ENCODE measurements at places on chromosomes 1 and 21.
A peak's percentile ranks its signal among the peaks of the same experiment; 100 is the strongest.

DNA sequence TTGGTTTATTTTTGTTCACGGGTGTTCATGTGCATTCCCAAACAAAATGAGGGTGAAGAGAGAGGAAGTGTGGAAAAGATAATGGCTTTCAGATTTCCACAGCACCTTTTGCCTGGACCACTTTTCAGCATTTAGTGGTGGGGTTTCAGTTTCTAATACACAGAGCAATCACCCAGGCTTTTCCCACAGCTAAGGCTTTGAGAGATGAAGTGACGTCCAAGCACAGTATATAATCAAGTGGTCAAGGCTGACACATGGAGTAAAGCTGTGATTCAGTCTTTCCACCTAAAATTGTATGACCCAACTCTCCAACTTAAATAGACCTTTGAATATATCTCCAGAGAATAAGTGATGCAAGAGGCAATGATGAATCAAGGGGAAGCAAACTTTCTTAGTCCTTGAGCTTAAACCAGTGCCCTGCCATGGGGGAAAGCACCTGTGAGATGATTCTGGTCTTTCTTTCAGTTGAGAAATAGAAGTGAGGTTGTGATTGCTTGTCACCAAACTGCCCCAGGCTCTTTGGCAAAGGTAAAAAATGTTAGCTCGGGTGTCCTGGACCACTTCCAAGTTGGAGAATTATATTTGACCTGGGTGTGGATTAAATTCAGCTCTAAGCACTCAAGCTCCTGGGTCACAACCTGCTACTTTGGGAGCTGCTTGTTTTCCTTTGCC is 2.4 kb upstream of the PIK3R3 start:
- no peak for DNase-seq

DNA sequence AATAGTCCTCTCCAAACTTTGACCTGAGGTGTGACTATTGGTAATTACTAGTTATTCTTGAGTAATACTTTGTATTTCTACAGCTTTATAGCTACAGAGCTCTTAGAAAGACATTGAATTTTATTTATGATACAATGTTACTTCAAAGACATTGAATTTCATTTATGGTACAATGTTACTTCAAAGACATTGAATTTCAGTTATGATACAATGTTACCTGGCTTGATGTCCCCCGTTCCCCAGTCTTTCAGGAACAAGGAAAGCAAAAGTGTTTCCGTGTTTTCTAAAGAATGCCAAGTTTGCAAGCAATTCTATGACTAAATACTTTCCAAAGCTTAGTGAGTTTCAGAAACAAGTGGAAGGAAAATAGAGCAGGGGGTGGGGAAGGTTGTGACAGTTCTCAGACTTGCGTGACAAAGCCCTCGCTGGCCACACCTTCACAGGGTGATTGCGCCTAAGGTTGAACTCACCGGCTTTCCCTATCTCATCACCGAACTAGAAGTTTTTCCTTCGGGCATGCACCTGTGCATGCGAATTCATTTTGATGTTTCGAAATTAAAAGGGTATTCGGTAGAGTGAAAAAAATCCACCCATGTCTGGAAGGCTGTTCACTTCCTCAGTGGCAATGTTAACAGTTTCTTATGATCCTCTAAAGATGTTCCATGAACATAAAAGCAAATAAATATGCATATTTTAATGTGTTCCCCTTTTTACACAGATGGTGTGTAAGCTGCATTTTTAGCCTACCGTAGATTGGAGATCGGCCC is 909 bp upstream of the PAXBP1 start:
- DNase-seq, result peak; percentile 76

- no peak for DNase-seq
These were observed 19.0 kb upstream of the SUMO3 start for GRCh38 chr21:44836666-44837471.

DNA sequence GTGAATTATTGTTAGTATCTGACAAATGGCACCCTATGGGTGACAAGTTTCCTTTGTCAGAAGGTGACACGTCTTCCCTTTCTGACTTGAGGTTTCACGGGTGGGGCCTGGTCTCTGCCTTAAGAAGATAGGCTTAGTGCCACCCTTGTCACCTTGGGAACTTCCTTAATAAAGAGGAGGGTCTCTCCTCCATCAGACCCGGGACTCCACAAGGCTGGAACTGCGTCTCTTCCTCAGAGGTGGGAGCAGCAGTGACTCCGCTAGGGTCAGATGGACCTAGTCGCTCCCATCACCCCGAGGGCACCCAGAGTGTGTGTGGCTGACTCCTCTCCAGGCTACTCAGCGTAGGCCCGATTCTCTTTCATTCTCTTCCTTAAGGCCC is 774 bp upstream of the WDTC1 start:
- DNase-seq, result peak; percentile 3

DNA sequence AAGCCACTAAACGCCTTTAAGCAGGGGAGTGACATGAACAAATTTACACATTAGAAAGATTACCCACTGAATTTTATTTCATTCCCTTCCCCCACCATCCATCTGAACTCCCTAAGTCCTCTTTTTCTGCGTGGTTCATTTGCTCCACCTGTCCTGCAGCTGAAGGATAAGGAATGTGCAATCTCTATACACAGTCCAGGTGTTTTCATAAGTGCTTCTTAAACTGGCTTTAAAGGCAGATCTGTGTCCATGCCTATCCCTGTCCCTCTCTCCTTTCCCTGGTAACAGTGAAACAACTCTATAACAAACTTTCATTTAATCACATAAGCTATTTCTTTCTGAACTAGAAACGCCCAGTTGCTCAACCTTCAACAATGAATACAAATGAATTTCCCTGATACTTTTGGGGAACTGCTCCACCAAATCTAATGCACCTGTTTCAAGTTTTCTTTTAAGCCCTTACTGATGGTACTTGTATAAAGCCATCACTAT is 8.4 kb downstream of the GSTM3 start:
- DNase-seq, result no peak

- DNase-seq, result no peak
These were observed 51.8 kb downstream of the DOP1B start for GRCh38 chr21:36208326-36209013.

- DNase-seq, result no peak
These were observed 94.5 kb downstream of the PRDM2 start for GRCh38 chr1:13794231-13795187.

DNA sequence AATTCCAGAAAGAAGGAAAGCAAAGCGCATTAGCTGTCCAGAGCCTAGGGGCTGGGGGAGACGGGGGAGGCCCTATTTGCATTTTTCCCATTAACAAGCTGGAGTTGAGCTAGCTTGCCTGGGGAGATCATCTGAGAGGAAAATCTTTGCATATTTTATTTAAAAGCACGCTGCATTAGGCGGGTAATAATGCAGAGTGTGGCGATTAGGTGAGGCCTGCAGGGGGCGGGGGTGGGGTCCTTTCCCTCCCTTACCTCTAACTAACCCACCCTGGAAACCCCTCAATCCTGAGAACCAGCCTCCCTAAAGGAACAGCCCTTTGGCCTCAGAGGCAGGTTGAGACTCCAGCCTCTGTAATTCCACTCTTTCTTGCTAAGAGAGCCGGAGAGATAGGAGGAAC is 16.2 kb downstream of the C1orf216 start:
- no peak for DNase-seq

DNA sequence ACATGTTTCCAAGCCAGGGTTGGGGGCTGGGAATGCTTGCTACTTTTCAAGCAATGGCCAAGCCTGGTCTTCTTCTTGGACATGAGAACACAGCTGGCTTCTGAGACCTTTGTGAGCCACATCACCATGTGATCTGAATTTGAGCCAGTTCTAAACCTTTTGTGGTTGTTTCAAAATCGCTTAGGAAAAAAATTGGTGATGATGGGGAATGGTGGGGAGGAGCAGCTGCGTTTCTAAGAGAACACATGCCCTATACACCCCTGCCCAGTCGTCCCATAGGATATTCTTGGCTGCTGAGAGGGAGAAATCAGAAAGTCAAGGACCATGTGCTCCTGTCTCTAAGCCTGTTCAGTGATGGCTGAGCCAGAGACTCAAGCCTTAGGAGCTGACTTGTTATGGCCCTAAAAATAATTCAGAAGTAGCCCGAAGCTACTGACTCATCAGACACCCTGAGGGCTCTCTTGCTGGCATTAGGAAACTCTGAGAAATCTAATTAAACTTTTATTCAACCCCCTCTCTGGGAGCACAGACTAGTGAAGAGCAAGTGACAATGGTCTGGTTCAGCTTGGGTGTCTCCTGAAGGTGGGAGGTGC is 30.5 kb downstream of the CCDC185 start:
- DNase-seq, result no peak

All from activated T-cell treated with anti-CD3 and anti-CD28 coated beads for 24 hours (primary cell).